ENCODE measurements at places on chromosomes 2 and 18.
A peak's percentile ranks its signal among the peaks of the same experiment; 100 is the strongest.

- no peak for DNase-seq
Measured at GRCh38 chr2:237637429-237638135, 10.2 kb downstream of the LRRFIP1 start.

- no peak for DNase-seq
Measured at GRCh38 chr2:33497221-33497650, 20.8 kb downstream of the RASGRP3 start.

DNA sequence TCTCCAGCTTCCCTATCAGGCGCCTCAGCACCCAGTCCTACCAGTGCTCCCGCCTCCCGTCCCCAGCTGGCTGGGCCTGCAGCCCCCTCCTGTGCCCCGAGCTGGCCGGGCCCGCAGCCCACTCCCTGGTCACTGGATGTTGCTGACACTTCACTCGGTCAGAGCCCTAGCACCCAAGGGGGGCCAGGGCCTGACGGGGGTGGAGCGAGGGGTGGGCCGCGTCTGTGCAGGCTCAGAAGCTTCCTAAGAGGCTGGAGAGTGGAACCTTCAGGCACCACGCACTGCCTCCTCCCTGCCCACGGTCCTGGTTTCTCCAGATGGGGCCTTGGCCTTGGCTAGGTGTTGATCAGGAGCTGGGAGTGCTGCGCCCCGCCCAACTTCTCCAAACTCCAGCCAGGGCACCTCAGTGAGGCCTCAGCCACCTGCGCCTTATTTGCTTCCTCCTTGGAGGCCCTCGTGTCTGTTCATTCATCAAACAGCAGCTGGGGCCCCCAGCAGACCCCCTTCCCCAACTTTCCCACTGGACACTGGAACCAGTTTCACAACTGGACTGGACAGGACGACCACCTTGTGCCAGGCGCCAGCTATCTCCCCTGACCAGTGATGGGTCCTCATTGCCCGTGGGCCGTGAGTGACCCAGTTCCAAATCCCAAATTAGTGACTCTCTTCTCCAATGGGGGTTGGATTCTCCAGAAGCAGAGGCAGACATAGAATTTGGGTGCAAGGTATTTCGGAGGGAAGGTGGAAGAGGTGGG is 16.7 kb downstream of the CAPN10 start:
- no peak for DNase-seq

DNA sequence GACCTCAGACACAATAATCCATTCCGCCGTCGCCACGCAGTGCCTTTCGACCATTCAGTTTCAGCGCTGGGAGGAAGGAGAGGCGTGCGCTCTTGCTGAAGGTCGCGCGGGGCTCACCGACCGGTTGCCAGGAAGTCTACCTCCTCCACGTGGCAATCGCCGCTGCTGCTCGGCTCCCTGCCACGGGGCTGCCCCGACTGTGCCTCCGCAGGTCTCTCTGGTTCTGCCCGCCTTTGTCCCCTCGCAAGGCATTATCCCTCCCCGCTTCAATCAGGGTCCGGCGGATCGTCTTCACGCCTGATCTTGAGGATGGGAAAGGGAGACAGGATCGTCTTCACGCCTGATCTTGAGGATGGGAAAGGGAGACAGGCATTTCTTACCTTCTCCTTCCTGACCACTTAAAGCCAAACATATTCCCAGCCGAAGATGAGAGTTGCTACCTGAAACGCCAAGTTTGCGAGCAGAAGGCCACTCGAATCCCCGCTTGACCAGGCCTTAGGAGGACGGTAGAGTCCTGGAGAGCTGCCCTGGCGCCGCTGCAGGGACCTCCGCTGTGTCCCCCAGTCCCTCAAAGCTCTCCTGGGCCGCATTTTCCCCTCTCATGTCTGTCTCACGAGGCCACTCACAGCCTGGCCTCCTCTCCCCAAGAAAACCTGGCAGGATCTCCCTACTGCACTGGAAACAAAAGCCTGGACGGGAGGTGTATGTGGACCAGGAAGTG is 4.3 kb upstream of the GPR45 start:
- DNase-seq = no peak

GRCh38 chr2:120552800-120553481 is 182.7 kb upstream of the GLI2 start:
- DNase-seq = peak; percentile 4

DNA sequence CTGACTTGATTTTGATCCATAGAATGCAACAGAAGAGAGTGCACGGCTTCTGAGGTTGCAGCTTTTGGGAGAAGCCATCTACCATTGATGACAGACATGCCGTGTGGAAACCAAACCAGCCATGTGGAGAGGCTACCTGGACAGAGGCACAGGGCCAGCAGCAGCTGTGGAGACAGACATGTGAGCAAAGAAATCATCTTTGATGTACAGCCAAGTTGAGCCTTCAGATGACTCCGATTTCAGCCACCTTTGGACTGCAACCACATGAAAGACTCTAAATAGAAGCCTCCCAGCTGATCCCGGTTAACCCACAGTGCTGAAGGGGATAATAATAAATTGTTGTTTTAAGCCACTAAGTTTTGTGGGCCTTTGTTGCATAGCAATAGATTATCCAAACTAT is 54.2 kb downstream of the TSN start:
- no peak for DNase-seq

GRCh38 chr2:120964819-120965218 is 229.2 kb downstream of the GLI2 start:
- DNase-seq = no peak

DNA sequence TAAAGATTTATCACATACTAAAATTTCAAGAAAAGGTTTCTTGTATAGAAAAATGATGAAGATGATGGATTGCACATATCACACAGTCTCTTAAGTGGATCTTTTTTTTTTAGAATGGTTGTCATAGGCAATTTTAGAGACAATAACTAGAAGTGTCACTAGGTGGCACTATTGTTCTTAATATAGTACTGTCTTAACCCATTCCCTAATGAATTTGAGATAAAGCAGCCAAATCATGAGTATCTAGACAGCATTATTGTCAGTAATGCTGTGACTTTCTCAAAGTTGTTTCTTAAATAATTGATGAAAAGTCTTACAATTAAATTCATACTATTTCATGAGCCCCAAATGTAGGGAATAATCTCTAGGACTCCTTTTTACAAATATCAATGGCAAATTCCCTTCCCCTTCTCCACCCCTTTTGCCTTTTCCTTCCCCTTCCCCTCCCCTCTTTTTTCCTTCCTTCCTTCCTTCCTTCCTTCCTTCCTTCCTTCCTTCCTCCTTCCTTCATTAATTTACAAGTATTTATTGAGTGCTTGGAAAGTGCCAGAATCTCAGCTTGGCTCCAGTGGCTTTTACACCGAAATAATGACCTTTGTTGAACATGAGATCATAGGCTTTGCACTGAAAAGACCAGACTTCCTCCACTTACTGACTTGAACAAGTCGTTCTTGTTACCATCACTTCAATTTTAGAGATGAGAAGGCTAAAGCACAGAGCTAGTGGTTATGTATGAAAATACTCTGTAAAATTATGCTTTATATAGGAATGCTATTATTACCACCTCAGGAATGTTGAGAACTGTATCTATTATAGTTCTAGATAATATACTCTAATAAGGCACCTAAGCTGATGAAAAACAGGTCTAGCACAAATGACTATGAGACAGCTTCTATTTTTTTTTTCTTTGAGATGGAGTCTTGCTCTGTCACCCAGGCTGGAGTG is 19.8 kb downstream of the MYL12B start:
- no peak for DNase-seq

GRCh38 chr2:39153312-39153711 is 32.5 kb upstream of the SOS1 start:
- DNase-seq = no peak

- DNase-seq = no peak
Measured at GRCh38 chr2:105977212-105977611, 216.9 kb downstream of the UXS1 start.

DNA sequence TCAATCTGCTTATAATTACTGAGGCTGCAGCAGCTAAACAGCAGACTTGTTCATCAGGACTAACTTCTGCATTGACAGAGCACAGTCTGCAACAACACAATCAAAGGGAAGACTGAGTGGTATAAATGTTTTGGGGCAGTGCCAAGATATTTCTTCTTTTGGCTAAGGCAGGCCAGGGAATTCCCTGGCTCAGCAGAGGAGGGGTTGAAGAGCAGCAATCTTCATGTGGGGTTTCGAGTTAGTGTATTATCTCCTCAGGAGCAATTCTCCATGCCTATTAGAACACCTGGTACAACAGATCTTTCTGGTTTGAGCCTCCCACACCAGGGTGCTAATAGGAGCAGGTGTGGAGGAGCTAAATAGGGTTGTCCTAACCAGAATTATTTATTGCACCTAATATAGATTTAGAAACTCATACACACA is 103.0 kb upstream of the STK17B start:
- no peak for DNase-seq

DNA sequence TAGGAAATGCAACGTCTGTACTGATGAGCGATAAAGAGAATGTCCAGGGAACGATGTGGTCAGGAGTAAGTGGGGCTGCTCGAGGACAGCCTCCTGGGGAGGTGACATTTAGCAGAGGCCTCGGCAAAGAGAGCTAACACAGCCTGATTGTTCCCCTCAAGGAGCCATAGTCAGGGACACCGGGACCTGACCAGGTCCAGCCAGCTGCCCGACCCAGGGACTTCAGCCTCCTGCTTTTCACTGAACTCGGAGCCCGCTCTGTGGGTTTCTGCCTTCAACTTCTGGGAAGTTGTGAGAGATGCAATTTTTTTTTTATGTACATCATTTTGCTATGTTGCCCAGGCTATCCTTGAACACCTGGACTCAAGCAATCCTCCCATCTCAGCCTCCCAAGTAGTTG is 10.1 kb downstream of the NEU2 start:
- DNase-seq = no peak

DNA sequence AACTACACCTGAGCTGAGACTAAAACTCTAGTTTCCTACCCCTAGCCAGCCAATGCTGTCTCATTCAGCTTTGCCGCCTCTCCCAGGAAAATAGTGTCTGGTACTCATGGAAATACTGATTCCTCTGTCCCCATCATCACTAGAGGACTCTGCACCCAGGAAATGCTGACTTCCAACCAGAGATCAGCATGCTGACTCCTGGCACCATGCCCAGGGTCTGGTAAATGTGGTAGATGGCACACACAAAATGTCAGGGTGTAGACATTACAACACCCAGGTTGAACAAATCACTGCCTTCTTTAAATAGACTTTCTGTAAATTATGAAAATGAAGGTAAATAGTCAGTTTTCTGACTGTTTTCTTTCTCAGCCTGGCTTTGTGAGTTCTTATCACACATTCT is 307.3 kb upstream of the CHAC2 start:
- no peak for DNase-seq

DNA sequence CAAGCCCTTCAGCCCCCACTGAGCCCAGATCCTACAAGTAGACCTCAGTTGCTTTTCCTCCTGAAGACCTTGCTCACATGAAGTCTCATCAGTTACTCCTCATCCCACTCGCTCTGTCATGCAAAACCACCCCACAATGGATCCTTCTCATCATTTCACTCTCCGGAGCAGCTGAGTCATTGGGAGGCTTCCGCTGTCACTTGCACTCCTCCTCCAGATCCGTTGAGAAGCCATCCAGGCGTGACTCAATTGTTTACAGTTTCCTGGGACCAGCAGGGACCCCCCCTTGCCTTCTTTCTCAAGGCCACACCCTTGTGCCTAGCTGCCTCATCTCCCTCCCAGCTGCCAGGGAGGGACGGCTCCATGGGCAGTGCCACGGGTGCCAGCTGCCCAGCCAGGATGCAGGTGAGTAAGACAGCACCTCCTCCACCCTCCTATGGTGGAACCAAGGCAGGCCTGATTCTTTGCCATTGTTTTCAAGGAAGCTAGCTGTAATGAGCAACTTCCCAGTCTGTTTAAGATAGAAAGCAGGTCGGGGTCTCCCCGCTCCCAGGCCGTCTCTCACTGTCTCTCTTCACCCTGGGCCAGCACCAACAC is 16.3 kb downstream of the GPR55 start:
- DNase-seq = peak; percentile 24

GRCh38 chr2:150485871-150486538 is 1.5 kb downstream of the RND3 start:
- no peak for DNase-seq

GRCh38 chr2:71783815-71784214 is 330.5 kb downstream of the DYSF start:
- DNase-seq = no peak

GRCh38 chr2:88144914-88145497 is 17.1 kb upstream of the FABP1 start:
- no peak for DNase-seq

GRCh38 chr2:81528852-81529480 is 1224.4 kb upstream of the LRRTM1 start:
- no peak for DNase-seq

DNA sequence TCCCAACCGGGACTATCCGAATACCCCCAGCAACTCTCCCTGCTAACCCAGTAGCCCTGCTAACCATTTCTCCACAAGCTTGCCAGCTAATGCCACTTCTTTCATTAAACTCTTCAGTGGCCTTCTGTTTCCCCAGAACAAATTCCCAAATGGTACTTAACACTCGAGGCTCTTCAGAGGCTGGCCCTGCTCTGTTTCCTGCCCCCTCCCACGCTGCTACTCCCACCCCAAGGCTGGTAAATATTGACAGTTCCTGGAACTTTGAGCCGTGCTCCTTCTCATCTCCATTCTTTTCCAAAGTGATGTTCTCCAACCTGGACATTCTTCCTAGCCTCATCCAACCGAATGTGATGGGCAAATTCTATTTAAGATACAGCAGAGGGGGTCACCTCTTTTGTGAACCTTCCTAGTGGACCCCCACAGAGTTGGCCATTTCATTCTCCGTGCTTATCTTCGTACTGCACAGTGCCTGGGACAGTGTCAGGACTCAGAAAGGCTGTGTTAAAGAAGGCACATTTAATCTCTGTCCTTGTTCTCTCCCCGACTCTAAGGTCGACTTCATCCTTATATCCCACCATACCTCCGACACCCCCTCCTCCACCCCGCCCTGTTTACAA is 3.2 kb upstream of the KIDINS220 start:
- no peak for DNase-seq

- no peak for DNase-seq
Measured at GRCh38 chr2:213252206-213252605, 32.1 kb upstream of the SPAG16 start.

DNA sequence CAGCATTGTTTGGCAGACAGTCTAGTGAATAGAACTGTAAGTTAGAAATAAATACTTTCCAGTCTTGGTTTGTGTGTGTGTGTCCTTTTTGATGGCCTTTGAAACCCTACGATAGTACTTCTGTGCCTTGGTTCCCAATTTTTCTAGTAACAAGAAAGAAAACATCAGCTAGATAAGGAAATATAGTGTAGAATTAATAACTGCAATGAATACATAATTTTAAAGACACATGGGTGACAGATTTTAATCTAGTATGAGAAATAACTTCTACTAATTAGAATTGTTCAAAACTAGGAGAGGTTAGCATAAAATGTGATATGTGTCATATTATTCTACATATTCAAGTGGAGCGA is 44.5 kb upstream of the NEMP2 start:
- DNase-seq = no peak
